ENCODE measurements at places on chromosomes 2 and 18.

DNA sequence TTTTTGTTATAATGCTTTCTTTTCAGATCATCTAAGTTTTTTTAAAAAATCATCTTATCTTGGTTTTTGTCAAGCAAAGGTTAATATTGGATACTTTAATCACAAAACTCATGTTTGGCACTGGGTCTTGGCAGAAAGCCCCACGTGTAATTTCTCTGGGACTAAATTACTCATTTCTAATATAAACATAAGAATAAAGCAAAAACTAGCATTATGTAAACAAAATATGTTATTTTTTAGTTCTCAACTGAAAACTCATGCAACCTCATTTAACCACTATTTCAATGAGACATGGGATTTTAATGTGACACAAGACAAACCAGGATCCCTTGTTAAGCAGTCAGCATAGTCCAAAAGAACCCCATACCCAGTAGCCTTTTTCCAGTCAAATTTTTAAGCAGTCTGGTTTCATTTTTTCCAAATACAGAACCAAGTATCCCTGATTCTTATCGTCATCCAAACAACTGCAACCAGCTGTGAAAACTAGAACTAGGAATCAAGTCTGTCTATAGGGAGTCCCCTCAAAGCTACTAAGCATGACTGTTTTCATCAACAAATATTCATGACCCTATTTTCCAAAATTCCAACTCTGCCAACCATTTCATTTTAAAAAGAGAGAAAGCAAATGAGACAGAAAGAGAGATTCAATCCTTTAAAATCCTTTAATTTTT lies 27.1 kb downstream of the PID1 start:
- no peak for DNase-seq

- DNase-seq = no peak
These were observed 606.3 kb downstream of the METTL4 start for GRCh38 chr18:1965016-1965415.

DNA sequence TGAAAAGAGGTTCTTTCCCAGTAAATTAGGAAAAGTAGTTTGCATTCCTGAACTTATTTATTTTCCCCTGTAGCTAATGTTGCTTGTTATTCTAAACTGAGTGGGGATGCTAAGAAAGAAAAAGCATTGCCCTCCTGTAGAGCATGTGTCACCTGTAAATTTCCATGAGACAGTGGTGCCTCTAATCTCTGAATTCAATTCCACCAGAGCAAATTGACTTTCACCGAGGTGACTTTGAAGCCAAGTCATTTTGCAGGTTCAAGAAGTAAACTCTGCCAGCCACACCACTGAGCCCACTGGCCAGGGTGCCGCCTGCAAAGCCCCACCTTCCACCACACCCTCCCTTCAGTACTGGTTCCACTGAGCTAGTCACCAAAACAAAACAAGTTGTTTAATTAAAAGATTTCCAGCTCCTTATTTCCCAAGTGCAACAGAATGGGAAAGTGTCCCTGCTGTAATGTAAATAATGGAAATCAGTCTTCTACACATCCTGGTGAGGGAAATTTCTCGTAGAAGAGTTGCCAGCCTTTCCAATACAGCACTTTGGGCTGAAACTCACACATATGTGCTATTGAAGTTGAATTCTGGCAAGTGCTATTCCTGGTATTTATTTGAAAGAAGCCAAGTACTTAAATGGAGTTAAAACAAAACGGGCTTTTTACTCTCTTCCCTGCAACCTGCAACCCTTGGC lies 254.8 kb downstream of the RNF152 start:
- no peak for DNase-seq

DNA sequence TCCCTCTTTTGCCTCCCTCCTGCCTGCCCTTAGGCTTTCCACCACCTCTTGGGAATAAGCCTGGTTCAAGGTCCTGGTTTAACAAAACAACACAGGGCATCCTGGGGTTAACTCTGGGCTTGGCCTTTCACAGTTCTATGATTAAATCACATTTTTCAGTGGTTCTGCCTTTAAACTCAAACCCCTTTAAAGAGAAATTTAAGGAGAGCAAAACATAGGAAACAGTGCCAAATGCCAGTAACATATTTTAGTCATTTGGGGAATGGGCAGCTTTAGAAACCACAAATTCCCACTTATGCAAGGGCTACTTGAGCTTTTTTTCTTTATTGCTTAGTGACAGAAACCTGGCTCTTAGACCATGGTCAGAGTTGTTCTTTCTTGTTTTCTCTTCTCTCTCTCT lies 112.2 kb upstream of the FZD5 start:
- DNase-seq = no peak

DNA sequence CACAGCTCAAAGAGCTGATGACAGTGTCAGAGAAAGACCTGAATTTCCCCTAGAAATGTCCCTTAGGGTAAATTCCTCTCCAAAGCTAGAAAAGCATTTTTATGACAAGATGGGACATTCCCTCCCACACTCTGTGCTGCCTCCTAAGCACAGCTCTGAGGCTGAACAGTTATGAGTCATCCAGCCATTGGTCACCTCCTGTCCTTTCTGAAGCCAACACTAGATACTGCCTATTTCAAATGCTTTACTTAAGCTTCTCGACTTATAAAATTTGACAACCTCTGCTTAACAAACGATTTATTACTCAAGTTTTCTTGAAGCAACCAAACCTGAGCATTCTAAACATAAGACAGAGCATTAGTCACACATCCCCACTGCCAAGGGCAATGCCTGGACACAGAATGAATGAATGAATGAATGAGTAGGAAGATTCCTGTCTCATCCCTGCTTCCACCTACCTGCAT lies 35.4 kb downstream of the B4GALT6 start:
- DNase-seq = peak; percentile 63

DNA sequence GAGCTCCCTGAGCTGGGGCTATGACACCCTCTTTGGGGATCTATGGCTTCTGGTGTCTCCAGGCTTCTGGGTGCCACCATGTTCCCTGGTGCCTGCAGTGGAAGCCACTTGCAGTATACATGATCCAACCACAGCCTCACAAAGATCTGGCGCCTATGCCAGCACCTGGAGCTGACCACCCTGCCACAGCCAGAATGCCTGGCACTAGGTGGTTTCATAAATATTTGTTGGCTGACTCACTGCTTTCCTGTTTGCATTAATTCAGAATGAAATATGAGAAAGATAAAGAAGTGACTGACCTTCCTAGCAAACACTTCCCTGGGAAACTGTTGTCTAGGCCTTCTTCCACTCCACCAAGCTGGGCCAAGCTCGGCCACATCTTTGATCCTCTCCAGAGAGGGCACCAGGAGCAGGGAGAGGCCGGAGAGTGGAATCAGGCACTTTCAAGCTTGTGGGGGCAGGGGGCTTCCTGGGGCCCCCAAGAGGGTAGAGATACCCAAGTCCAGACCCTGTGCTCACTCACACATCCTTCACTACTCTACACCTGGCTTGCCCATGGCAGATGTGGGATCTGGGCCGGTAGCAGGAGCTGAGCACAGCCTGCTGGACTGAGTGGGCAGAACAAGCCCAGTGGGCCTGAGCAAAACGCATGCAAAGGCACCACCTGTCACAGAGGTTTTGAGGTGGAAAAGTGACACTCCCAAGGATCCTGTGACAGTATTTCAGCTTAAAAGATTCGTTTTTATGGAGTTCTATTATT lies 565.7 kb downstream of the SLC4A3 start:
- DNase-seq = no peak

Measured in common myeloid progenitor, CD34-positive (primary cell).